Coronary artery (tissue), 2 donors: ENCODE measurements at places on chromosomes 1 and 21.

- DNase-seq, result no peak
Measured at GRCh38 chr1:164694505-164694904, 135.5 kb downstream of the PBX1 start.

GRCh38 chr1:220876511-220877376 lies 2.5 kb upstream of the HLX start:
- no peak for DNase-seq

GRCh38 chr1:202915146-202915545 lies 11.9 kb downstream of the KLHL12 start:
- DNase-seq, result no peak

DNA sequence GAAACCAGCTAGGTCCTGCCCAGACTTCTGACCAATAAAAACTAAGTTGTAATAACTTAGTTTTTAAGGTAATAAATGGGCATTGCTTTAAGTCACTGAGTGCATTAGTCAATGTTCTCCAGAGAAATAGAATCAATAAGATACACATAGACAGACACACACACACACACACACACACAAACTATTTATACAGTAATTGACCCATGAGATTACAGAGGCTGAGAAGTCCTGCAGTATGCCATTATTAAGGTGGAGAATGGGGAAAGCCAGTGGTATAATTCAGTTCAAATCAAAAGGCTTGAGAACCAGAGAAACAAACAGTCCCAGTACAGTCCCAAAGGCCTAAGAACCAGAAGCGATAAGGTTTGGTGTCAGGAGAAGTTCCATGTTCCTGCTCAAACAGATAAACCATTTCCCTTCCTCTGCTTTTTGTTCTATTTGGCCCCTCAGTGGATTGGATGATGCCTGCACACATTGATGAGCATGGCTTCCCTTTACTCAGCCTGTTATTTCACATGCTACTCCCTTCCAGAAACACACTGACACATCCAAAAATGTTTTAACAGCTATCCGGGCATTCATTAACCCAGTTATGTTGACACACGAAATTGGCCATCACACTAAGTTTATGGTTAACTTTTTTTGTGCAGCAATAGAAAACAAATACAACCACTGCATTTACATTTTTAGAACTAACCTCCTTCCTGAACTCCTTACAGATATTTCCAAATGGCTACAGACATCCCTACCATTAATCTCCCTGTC lies 828.2 kb upstream of the NCAM2 start:
- no peak for DNase-seq

DNA sequence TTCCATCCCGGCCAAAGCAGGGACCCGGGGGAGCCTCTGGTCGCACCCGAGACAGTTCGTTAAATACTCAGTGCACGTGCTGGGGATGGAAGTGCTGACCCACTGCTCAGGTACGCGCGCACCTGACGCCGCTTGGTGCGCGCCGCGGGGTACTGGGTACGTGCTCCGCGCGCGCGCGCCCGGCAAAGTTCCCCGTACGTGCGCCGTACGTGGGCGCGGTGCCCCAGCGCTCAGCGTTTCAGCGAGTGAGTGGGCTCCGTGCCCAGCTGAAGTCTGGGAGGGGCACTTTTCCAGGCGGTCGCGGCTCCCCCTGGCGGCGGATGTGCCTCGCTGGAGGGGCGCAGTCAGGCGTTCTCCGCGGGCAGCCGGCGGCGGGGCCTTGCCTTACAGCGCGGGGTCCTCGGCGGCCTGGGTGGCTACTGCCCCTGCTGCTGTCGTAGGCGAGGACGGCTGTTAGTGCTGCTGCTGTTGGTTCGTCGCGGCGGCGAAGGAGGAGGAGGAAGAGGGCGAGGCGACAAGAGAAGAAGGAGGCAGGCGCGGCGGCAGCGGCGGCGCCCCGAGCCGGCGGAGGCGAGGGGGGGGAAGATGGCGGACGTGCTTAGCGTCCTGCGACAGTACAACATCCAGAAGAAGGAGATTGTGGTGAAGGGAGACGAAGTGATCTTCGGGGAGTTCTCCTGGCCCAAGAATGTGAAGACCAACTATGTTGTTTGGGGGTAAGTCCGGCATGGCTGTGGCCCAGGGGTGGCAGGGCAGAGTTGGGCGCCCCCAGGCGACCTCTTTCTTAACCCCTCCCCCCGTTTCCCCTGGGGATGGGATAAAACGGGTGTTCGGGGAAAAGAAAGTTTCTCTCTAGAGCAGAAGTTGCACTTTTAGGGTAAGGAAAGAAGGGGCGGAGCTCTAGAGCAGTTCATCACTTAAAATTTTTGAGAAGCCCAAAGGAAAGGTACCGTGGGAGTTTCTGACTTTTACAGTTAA lies at the start of gene CDC73:
CDC73 (plus strand) TSS at position 416 of the 978 bp plus-strand sequence; CDS start at position 586, 170 bp downstream.
- DNase-seq, result peak; percentile 99

DNA sequence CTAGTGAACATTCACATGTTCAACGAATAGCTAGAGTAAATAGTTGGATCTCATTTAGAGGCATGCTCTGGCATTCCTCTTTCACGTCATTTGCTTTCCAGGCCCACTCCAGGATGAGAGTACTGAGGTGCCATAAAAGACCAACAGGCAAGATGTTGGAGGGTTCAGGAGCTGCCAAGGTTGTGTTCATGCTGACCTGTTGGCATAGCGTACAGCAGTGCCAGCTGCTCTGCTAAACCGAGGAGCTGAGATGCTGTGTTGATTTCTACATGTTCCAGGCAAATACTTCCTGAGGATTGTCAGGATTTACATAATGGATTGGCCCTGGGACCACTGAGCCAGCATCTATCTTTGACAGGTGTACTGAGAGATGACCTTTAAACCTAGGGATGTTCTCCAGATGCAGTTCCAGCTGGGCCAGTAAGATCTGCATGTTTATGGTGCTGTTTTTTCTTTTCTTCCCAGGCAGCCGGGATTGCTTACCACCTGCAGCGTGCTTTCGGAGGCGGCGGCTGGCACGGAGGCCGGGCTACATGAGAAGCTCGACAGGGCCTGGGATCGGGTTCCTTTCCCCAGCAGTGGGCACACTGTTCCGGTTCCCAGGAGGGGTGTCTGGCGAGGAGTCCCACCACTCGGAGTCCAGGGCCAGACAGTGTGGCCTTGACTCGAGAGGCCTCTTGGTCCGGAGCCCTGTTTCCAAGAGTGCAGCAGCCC lies 66.9 kb downstream of the DISC1 start:
- DNase-seq, result no peak

GRCh38 chr1:18597160-18598042 lies 33.2 kb upstream of the PAX7 start:
- DNase-seq, result no peak

DNA sequence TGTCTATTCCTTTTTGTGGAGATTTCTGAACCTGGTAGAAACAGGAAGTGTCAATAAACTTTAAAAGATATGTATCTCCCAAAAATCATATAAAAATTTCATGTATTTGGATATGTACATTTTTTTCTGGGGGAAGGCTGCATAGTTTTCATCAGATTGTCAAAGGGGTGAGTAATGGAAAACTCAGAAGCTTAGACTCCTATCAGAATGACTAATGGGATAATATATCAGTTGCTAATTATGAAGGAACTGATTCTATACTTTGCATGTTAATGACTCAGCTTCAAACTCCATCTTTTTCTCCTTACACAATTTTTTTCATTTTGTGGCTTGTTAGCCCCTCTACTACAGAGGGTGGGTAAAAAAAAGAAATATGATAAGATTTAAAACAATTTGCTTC lies 55.9 kb downstream of the GON4L start:
- DNase-seq, result no peak

DNA sequence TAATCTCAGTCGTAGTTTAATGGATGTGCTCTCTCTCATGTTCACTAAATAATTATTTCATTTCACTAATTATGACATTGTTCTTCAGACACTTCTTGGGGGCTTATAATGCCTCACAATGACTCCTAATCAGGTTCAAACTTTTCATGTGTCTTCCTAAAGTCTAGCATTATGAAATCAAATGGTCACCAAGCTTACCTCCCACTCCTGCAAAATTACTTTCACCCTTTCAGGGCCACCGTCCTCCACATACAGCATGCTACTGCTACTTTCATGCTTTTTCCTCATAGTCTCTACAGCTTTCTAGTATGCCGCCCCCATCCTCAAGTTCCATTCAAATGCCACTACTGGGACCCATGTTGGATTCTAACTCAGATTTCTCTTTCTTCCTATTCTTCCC lies 59.8 kb upstream of the C1orf53 start:
- no peak for DNase-seq

- DNase-seq, result peak; percentile 84
Measured at GRCh38 chr1:94258873-94259331, 21.5 kb upstream of the ARHGAP29 start.

DNA sequence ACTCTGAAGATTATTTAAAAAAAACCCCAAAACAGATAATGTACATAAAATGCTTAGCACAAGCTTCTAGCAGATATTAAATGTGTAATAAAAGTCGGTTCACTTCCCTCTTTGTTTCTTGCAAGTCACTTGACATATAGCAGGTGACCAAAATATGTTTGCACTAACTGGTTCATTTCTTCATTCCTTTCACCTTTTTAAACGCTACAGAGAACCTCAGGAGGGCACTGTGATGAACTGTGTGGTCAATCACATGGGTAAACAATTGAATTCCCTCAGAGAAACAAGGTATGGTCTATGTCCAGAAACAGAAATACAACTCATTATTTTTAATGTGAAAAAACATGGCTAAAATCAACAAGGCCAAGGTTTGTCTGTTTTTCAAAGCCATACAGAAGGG lies 51.3 kb upstream of the BCL10 start:
- DNase-seq, result no peak

- DNase-seq, result no peak
Measured at GRCh38 chr1:53546409-53547155, 87.4 kb downstream of the DMRTB1 start.
